IPS DF 19.7 (cell line): ENCODE measurements at places on chromosomes 3 and 15.

DNA sequence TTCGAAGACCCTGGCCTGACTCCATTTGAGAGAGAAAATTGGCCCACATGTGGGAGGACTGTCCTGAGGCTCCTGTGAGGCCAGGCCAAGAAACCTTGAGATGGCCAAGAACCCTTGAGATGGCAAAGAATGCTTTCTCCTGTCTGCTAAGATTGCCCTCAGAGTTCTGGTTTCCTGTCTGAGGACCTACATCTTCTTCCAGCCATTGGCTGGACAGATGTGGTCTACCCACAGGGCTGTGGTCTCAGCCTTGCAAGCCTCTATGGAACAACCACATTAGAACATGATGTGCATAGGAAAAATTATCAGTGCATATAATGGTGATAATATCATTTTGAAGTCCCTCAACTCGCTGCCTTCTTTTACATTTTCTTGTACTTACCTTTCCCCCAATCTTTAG, 10.8 kb upstream of the RASA2 start:
- DNase-seq = no peak

DNA sequence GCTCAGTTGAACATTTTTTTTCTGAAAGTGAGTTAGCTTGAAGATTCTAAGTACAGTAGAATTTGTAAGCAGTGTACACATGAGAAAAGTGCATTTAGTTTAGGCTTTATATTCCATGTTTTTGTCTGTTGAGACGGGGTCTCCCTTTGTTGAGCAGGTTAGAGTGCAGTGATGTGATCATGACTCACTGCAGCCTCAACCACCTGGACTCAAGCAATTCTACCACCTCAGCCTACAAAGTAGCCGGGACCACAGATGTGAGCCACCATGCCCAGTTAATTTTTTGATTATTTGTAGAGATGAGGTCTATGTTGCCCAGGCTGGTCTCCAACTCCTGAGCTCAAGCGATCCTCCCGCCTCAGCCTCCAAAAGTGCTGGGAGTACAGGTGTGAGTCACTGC, 5.3 kb upstream of the CSNK1G1 start:
- no peak for DNase-seq

GRCh38 chr3:117170094-117170493, 460.5 kb downstream of the TUSC7 start:
- no peak for DNase-seq

DNA sequence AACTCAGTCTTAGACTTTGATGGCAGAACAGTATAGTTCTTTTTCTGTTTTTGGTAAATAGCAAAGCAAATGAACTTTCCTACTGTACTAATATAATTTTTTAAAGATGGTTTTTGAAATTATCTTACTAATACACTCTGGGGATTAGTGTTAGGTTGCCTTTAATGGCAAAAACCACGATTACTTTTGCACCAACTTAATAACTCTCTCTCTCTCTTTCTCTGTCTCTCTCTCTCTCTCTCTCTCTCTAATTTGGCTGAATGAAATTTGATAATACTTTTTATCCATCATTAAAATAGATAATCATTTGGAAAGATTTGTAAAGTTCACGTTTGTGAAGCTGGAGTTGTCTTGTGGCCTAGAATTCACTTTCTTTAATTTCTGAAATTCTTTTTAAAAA, 257.8 kb downstream of the LPP start:
- no peak for DNase-seq

GRCh38 chr15:48596841-48597240, 48.7 kb downstream of the FBN1 start:
- no peak for DNase-seq

- no peak for DNase-seq
Measured at GRCh38 chr15:62075595-62076277, 9.0 kb downstream of the C2CD4A start.

DNA sequence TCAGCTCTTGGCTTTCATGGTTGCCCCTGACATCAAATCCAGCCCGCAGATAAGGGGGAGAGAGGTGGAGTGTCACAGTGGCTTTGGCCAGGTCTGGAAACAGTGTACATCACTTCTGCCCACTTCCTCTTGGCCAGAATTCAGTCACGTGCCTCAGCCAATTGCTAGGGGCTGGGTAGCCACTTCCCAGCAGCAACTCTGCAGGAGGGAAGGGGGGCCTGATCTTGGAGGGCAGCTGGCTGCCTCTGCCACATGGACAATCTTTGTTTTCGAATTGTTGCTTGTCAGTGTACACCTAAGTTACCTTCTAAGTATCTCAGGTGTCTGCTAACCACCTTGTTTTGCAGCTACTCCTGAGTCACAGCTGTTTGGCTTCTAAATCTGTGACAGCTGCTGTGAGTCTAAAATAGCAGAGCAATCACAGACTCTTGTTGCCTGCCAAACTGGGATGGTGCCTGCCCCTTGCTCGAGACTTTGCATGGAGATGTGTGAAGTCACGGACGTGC, 41.0 kb upstream of the LIMD1 start:
- DNase-seq = no peak
